Hematopoietic multipotent progenitor cell treated with erythropoietin and hydrocortisone succinate and interleukin-3 and kit ligand, for 4 days (in vitro differentiated cells): ENCODE measurements at places on chromosomes 5 and 9.

- DNase-seq, result peak; percentile 43
Observed at GRCh38 chr5:90476391-90476790, 1.7 kb downstream of the POLR3G start.

- DNase-seq, result no peak
Observed at GRCh38 chr9:113222482-113222841, 1.1 kb downstream of the SLC31A1 start.

GRCh38 chr9:100785946-100786345, 208.1 kb downstream of the CAVIN4 start:
- DNase-seq, result no peak

DNA sequence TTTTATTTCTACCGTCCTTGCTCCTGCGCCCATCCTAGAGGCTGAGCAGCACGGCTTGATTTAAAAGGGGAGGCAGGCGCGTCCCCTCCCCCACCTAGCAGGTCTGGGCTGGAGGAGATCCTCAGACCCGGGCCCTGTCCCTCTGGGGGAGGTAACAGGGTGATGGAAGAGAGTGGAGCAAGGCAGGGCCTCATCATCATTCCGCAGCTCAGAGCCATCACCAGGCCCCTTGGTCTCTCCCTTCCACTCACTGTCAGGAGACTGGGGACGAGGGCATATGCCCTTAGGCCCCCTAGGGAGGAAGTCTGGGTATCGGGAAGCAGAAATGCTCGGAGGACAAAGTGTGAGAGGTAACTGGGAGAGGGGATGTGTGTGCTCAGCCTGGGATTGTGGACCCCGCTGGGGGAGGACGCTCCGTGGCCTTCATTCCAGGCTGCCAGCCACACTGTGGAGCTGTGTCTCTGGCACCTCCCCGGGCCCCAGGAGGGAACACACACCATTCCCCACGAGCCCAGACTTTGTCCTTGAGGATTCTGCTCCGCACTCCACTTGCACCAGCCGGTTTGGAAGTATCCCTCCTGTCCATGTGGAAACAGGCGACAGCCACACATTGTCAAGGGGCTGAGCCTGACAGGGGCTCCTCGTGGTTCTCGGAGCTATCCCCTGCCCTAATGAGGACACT, 761 bp downstream of the REEP2 start:
- DNase-seq, result no peak

- DNase-seq, result peak; percentile 64
Observed at GRCh38 chr9:100473276-100474081, 530 bp downstream of the TMEFF1 start.

- peak; percentile 23 for DNase-seq
Observed at GRCh38 chr9:75181750-75182149, 93.4 kb downstream of the OSTF1 start.

DNA sequence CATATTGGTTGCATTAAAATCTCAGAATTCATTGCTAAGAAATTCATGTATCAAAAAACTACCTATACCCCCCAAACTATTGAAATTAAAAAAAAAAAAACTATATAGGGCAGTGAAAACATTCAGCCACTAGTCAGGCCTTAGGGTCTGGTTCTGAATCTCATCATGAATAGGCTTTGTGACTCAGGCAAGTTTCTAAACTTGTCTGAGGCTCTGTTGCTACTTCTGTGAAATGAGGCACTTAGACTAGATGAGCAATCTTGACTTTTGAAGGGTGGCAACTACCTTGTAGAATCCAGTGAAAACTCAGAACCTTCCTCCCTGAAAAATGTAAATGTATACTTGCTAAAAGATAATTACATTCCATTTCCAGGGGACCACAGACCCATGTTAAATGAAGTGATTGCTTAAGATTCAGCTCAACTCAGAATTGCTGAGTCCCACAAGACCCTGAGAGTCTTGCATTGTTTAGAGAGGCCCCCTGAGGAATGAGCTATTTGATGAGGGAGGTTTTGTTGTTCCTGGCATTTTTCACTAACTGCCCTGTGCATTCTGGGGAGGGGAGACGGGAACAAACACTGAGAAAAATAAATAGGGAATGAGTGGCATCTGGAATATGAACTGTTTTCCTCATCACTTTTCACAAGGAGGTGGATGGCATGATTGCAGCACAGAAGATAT, 29.5 kb downstream of the RAI14 start:
- no peak for DNase-seq

- DNase-seq, result no peak
Observed at GRCh38 chr9:118321788-118322187, 617.6 kb downstream of the TLR4 start.

GRCh38 chr9:73133921-73134407, 17.7 kb upstream of the ANXA1 start:
- no peak for DNase-seq

DNA sequence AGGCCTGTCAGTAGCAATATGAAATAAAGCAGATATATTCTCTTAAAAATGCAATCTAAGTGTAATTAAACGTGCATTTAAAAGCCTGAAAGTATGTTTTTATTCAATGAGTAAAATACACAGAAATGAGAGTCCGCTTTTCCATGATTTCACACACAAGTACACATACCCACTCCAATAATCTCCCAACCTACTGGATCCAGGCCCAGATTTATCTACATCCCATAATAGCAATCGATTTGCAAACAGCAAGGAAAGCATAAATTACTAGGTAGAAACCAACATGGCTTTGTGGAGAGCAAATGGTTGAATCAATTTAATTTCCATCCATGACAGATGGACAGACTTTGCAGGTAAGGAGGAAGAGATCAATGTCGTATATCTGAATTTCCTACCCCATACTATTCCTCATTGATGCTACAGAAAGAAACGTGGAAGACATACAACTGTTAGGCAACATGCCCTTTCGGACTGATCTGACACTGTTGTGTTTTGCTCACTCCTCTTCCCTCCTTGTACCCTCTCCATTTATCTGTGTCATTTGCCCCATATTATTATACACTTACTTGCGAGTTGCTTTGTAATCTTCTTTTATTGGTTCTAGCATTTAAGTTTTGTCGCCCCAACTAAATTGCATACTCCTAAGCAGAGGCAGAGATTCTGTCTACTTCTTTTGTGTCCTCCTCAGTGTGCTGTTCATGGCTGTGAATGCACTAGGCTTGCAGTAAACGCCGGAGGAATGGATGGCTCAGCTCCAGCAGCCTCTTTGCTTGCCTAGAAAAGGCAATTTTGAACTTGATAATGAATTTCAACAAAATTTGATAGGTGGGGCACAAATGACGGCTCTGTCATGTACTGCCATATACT, 133.6 kb downstream of the NFIB start:
- DNase-seq, result no peak

DNA sequence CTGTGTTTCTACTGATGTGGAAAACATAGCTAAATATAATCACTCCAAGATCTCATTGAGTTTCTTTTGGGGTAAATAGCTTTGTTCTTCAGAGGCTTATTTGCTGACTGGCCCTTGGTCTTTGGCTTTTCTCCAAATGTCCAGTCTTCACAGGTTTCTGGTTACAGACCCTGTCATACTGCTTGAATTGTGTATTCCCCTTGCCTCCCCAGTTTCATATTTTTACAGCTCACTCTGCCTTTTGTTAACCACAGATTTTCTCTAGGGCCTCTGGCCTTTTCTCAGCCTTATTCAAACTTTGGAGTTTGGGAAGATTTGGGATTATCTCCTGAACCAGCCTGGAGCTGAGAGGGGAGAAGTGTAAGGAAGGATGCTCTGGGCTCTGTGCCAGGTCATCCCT, 23.9 kb downstream of the ISOC1 start:
- DNase-seq, result no peak

- peak; percentile 26 for DNase-seq
Observed at GRCh38 chr9:129351058-129351641, 173.1 kb upstream of the IER5L start.

DNA sequence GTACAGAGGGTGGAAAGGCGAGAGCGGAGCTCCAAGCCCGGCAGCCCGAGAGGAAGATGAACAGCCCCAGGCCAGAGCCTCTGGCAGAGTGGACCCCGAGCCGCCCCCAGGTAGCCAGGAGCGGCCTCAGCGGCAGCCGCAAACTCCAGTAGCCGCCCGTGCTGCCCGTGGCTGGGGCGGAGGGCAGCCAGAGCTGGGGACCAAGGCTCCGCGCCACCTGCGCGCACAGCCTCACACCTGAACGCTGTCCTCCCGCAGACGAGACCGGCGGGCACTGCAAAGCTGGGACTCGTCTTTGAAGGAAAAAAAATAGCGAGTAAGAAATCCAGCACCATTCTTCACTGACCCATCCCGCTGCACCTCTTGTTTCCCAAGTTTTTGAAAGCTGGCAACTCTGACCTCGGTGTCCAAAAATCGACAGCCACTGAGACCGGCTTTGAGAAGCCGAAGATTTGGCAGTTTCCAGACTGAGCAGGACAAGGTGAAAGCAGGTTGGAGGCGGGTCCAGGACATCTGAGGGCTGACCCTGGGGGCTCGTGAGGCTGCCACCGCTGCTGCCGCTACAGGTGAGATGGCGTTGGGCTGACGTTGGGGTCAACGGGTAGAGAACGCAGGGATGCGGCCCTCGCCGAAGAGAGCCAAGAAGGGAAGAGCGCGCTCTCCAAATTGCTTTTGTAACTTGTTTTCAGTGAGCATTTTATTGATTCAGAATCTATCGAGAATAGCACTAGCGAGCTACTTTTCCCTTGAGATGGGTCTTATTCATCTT, at the start of gene PTGER4:
Gene PTGER4, plus strand, starts transcription at position 3 of the 769 bp plus-strand sequence. CDS start 1,079 bp downstream, outside the sequence.
- DNase-seq, result peak; percentile 28

DNA sequence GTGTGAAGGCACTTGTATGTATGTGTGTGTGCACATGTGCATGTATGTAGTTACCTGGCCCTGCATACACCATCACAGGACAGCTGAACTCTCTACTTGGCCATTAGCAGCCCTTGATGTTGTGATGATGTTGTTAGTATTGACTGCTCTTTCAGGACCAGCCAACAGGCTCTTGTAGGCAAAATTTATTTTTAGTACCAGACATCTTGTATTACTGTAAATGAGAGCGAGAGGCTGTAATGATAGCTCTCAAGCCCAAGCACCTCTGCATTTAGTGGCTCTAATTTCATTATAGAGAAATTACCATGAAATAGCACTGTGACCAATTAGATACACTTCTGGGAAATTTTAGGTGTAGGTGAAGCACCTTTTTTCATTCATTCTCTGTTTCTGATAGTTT, 158.0 kb downstream of the SMARCA2 start:
- no peak for DNase-seq

GRCh38 chr5:110032376-110032775, 342.6 kb downstream of the MAN2A1 start:
- DNase-seq, result peak; percentile 27

DNA sequence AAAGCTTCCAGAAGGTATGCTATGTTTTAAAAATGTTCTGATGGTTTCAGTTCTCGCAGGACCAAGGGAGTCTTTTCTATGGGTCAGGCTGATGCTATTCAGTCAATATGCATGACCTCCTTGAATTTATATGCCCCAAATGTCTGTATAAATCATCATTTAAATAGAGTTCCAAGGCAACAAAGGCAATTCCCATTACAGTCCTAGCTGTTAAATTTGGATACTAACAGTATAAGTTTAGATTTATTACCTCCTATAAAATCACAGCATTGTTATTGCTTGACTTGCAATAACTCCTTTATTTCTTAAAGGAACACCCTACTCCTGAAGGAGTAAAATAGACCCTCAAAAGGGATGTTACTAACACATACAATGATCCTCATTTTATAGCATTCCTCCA, 387.7 kb upstream of the CHD1 start:
- no peak for DNase-seq

DNA sequence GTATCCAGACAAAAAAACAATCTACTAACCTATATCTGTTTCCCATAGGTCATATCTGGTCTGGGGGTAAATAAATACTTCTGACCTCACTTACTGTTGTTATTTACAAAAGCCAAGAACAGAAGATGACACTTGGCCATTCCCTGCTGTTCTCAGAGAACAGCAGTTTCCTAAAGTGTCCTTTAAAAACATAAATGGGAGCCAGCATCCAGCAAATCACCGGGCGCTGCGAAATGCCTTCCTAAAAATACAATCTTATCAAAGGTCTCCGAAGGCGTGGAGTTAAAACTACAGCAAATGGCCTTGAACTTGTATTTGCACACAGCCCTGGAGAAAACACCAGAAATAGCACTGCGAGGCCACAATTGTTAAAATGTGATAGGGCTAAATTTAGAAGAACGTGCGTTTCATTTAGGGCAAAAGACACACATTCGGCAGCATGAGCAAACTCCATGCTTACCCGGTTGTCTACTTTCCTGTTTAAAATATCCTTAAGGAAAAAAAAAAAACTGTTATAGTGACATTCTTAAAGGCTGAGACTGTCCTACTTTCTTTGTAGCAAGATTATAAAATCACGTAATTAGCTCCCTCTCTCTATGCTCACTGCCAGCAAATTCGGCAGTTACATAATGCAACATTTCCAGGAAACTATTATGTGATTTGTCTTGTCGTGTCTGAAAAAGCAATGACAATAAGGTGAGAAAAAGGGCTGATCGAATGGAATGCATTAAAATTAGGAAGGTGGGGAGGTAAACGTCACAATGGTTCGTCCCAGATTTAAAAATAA, 1.5 kb downstream of the NFIL3 start:
- DNase-seq, result peak; percentile 61

DNA sequence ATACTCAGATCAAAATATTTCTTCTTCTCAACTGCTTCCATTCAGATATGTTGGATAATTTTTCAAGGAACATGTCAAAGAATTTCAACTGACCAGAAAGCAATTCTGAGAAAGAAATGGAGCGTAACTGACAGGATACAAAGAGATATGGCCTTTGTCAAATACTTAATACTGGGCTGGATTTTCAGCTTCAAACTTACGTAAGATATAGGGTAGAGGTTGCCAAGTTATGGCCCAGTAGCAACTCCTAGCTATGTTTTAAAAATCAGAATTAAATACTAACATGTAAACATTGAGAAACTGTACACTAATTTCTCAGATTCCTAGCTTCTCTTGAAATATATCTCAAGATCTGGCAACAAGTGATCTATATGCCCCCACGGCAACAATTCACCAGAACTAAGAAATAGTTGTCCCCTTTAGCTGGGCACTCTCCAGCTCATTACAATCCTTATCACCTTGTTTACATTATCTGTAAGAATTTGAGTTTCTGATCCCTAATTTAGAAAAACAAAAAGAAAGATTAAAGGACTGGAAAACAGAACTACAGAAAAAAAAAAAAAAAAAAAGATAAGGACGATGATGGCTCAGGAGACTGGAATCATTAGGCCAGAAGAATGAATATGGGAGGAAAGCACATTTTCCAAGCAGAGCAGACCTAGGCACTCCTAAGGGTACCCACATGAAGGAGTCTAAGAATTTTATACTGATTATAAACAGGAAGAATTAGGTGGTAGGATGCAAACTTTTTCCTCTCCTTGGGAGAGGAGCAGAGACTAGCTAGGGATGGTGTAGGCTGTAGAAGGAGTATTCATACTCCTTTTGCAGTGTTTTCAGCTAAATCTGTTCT, 23.0 kb downstream of the INIP start:
- no peak for DNase-seq

DNA sequence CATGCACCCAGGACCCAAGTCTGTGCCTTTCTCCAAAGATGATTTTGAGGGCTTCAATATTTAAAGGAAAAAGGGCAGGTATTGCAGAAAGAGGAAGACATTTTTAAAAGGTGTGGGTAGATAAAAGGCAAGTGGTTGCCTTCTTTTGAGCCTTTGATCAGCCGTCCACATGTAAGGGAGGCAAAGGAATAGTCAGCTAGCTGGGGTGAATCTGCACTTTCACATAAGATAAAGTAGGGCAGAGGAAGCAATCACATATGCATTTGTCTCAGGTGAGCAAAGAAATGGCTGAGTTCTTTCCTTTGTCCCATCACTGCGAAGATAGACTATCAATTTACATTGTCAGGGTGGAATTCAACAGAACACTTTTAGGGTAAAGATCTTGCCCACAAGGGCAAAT, 19.9 kb downstream of the MGAT1 start:
- DNase-seq, result no peak

- no peak for DNase-seq
Observed at GRCh38 chr5:2699686-2700085, 51.8 kb downstream of the IRX2 start.
